Gastroesophageal sphincter (tissue), 4 donors: ENCODE measurements at places on chromosomes 5 and 9.

DNA sequence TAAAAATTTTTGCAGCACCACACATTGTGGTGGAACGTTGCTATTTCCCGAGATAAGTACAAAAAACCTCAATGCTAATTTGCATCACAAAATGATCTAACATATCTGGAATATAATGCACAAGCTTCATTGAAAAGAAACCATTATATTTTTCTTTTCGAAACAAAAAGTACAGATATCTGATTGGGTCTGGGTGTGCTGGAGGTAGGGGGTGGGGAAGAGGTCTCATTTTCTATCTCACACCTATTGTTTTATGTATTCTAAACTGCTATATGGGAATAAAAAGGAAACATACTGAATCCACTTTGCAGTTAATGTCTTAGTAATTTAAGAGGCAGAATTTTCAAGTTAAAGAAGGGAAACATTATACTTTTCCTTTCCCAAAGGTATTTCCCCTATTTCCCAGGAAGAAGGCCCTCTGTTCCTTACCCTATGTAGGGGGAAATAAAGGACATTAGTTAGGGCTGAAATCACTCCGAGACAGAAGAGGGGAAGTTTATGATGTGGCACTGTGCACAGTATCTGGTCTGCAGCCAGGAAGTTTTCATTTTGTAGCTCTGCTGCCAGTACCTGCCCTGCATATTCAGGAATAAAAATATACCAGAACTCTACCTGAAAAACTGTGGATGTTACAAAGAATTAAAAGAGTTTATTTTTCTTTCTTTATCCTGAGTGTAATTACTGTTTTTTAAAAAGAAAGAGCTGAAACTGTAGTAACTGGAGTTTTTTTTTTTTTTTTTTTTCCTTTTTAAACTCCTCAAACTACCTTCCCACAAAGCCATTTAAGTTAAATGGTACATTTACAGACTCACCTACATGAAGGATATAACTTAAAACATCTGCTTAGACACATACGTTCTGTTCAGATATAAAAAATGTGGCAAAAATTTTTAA, 7.4 kb downstream of the MEF2C start:
- H3K27ac ChIP-seq = no peak overlapping the region
- no peaks in the 10 kb centered on the region for H3K36me3 ChIP-seq
- no peaks in the 10 kb centered on the region for H3K27me3 ChIP-seq
- peak; percentile 35 for ATAC-seq

- H3K27me3 ChIP-seq = no peaks in the 10 kb centered on the region
- H3K27ac ChIP-seq = no peak overlapping the region
- no peaks in the 10 kb centered on the region for H3K4me1 ChIP-seq
- H3K4me3 ChIP-seq = no peak overlapping the region
- no peak for ATAC-seq
- H3K36me3 ChIP-seq = no peaks in the 10 kb centered on the region
Observed at GRCh38 chr9:81058782-81059181, 630.6 kb downstream of the TLE1 start.

DNA sequence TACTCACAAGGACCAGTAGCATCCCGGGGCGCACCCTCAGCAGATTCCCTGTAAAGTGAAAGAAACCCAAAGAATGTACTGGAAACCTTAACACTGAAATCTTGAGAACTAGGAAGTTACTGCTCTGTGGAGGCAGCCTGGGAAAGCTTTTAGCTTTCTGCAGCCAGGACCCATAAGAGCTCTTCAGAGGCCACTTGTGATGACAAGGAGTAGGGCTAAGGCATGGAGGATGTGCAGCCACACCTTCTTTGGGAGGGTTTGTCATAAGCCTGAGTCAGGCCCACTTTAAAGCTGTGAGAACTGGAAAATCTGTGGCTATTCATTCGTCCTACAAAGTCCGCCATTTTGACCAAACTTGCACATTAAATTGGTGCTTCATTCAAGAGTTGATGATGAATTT, 291.1 kb upstream of the TLE4 start:
- ATAC-seq = no peak
- H3K36me3 ChIP-seq = no peaks in the 10 kb centered on the region
- H3K27ac ChIP-seq = no peak overlapping the region
- H3K27me3 ChIP-seq = no peaks in the 10 kb centered on the region
- H3K4me1 ChIP-seq = no peaks in the 10 kb centered on the region

- H3K4me3 ChIP-seq = no peak overlapping the region
- H3K27ac ChIP-seq = no peak overlapping the region
- H3K27me3 ChIP-seq = peaks cover 6% of the 10 kb centered on the region
- no peaks in the 10 kb centered on the region for H3K36me3 ChIP-seq
- H3K4me1 ChIP-seq = no peaks in the 10 kb centered on the region
Observed at GRCh38 chr5:167770461-167770860, 521.0 kb upstream of the WWC1 start.

DNA sequence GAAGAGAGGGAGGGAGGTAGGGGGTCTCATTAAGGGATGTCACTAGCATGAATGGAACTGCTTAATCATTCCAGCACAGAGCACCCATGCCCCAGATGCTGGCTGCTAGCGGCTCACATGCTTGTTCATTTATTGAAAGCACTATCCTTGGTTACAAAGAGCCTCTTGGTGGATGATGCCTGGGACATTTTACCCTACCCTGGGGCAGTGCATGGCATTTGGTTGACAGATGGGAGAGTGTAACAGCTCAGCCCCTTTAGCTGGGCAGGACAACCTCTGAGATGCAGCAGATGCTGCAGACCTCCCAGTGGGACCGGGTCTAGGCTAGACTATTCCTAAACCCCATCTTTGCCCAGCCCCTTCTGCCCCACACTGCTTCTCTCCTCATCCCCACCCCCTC, 46.9 kb upstream of the TCERG1 start:
- peaks cover 34% of the 10 kb centered on the region for H3K27me3 ChIP-seq
- no peaks in the 10 kb centered on the region for H3K36me3 ChIP-seq
- no peak overlapping the region for H3K27ac ChIP-seq

GRCh38 chr5:115168829-115169486, 750 bp downstream of the TRIM36 start:
- peaks cover 26% of the 10 kb centered on the region for H3K4me1 ChIP-seq
- no peak for ATAC-seq
- H3K27ac ChIP-seq = peak overlapping the region; percentile 72

GRCh38 chr5:146427619-146427997, 19.5 kb upstream of the TCERG1 start:
- ATAC-seq = no peak
- no peak overlapping the region for H3K4me3 ChIP-seq
- H3K36me3 ChIP-seq = no peaks in the 10 kb centered on the region
- no peak overlapping the region for H3K27ac ChIP-seq
- H3K4me1 ChIP-seq = no peaks in the 10 kb centered on the region
- H3K27me3 ChIP-seq = peaks cover 40% of the 10 kb centered on the region

DNA sequence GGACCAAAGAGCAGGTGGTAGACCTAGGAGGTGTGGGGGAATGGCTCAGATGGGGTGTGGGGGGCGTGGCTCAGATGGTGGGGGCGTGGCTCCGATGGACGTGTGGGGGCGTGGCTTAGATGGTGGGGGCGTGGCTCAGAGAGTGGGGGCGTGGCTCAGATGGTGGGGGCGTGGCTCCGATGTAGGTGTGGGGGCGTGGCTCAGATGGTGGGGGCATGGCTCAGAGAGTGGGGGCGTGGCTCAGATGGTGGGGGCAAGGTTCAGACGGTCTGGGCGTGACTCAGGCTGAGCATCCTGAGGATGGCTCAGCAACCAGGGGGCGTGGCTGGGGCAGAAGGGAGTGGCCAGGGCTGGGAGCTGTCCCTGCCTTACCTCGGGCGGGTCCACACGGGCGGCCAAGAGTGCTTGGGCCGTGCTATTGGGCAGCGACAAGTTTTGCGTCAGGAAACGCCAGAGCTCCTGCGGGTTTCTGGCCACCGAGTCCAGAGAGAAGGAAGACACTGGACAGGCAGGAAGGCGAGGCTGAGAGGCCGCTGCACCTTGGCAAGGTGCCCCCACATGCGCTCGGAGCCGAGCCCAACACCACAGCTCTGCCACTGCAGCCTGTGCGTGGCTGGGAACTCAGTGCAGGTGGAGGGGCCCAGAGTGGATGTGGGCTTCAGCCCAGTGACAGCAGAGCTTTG, 5.9 kb downstream of the ABCA2 start:
- H3K36me3 ChIP-seq = peaks cover 45% of the 10 kb centered on the region
- H3K4me3 ChIP-seq = no peak overlapping the region
- peaks cover 5% of the 10 kb centered on the region for H3K4me1 ChIP-seq

- H3K4me1 ChIP-seq = peaks cover 47% of the 10 kb centered on the region
- no peaks in the 10 kb centered on the region for H3K27me3 ChIP-seq
- H3K4me3 ChIP-seq = no peak overlapping the region
Observed at GRCh38 chr9:113622600-113623400, 159.3 kb downstream of the RGS3 start.

DNA sequence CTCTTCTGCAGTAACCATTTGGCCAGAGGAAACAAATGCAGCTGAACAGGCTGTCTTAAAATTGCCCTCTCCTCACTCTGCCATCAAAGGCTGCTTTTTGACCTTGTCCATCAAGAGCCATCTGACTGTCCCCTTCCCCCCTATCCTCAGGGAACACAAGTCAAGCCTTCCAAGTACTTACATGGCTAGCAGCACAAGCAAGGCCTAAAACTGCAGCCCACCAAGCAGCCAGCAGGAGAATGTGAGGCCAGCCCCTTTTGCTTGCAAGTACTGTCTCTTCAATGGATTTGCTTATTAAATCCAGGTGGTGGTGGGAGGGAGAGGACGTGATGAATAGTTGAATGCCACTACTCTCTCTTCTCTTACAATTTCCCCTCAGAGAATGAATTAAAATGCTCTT, 83.5 kb downstream of the HTR1A start:
- no peaks in the 10 kb centered on the region for H3K4me1 ChIP-seq
- no peak overlapping the region for H3K4me3 ChIP-seq
- no peaks in the 10 kb centered on the region for H3K27me3 ChIP-seq
- no peak for ATAC-seq

- no peak for ATAC-seq
- no peak overlapping the region for H3K4me3 ChIP-seq
- H3K36me3 ChIP-seq = no peaks in the 10 kb centered on the region
- no peaks in the 10 kb centered on the region for H3K4me1 ChIP-seq
- H3K27me3 ChIP-seq = no peaks in the 10 kb centered on the region
Observed at GRCh38 chr5:99076723-99077640, 148.2 kb upstream of the CHD1 start.

DNA sequence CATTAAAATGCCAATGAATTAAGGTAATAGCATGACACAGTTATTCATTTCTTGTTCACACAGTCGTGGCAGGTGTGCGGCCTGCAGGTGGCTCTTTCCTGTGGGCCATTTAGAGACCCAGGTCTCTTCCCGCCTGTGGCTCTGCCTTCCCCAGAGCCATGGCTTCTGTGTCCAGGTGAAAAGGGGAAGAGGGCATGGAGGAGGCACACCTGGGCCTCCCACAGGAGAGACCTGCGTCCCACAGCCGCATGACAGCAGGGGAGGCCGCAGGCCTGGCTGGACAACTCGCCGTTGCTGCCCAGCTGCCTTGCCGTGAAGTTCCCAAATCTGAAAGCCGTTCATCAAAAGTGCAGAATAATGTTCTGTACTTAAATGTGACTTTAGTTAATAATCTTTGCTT, 14.4 kb upstream of the PLEKHG4B start:
- no peak for ATAC-seq
- H3K27me3 ChIP-seq = peaks cover 31% of the 10 kb centered on the region
- no peaks in the 10 kb centered on the region for H3K36me3 ChIP-seq
- no peak overlapping the region for H3K27ac ChIP-seq
- no peaks in the 10 kb centered on the region for H3K4me1 ChIP-seq

GRCh38 chr5:6430418-6431028, 18.1 kb upstream of the UBE2QL1 start:
- H3K27ac ChIP-seq = no peak overlapping the region
- ATAC-seq = no peak
- H3K4me3 ChIP-seq = no peak overlapping the region
- H3K36me3 ChIP-seq = no peaks in the 10 kb centered on the region
- H3K27me3 ChIP-seq = peaks cover 66% of the 10 kb centered on the region

GRCh38 chr9:128470560-128470959, 14.8 kb downstream of the ODF2 start:
- no peaks in the 10 kb centered on the region for H3K36me3 ChIP-seq
- no peak overlapping the region for H3K27ac ChIP-seq
- no peak for ATAC-seq
- H3K4me3 ChIP-seq = no peak overlapping the region

GRCh38 chr9:4892501-4893194, 92.4 kb upstream of the JAK2 start:
- no peak for ATAC-seq
- no peaks in the 10 kb centered on the region for H3K27me3 ChIP-seq
- no peak overlapping the region for H3K4me3 ChIP-seq
- no peaks in the 10 kb centered on the region for H3K36me3 ChIP-seq
- H3K27ac ChIP-seq = no peak overlapping the region
- no peaks in the 10 kb centered on the region for H3K4me1 ChIP-seq

DNA sequence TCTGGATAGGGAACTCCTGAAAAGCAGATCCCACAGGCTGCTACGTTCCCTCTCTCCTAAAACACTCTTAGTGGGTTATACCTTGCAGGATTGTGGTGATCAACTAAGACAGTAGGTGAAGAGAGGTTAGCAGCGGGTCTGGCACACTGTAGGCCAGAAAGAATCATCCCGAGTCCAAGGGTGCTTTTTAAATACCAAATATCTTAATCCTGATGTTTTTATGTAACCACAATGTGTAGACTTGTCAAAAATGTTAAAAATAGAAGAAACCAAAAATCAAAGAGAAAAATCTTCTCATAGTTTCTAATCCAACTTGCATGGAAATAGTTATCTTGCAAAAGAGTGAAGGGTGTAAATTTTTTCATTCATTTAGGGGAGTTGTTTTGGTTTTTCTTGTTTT, 52.3 kb upstream of the IFNK start:
- H3K4me3 ChIP-seq = no peak overlapping the region
- no peaks in the 10 kb centered on the region for H3K27me3 ChIP-seq
- H3K4me1 ChIP-seq = peaks cover 12% of the 10 kb centered on the region
- ATAC-seq = no peak
- H3K27ac ChIP-seq = peak overlapping the region; percentile 74

DNA sequence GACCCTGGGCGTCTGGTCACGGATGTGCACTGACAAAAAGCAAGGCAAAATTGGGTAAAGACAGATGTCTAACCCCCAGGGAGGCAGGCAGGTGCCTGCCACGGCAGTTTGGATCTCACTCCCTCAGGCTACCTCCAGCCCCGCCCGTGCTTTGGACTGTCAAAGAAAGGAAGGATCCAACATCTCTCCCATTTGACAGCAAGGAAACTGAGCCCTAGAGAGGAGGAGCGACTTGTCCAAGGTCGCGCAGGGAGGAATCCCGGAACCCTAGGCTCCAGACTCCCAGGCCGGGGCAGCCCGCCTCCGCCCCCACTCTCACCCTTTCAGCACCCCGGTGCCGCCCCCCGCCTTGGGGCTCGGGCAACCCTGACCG, 376 bp downstream of the GOLGA1 start:
- no peak for ATAC-seq
- H3K36me3 ChIP-seq = peaks cover 31% of the 10 kb centered on the region
- peak overlapping the region; percentile 85 for H3K27ac ChIP-seq
